Fibroblast of upper back skin (primary cell): ENCODE measurements at places on chromosomes 3 and 15.

GRCh38 chr15:49134683-49135341 lies 20.6 kb downstream of the COPS2 start:
- DNase-seq: peak; percentile 24

- DNase-seq: no peak
Observed at GRCh38 chr3:142429582-142429981, 18.3 kb downstream of the XRN1 start.

DNA sequence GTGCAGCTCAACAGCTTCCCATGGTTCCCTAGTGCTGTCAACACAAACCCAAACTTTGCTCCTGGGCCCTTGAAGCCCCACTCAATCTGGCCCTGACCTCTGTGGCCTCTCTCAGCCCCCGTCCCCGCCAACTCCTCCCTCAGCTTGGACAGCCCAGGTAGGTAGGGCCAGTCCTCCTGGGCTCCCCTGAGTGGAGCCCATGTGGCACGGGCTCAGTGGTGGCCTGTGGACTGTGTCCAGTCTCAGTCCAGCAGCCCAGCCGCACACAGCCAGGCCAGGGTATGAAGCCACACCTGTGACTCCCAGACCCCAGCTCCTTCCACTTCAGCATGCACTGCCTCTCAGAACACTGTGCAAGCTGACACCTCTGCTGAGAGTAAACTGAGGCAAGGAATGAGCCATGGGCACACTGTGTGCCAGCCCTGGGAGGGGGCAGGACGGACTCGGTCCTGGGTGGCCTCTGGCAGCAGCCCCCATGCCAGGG lies 11.5 kb downstream of the PLXND1 start:
- no peak for DNase-seq

DNA sequence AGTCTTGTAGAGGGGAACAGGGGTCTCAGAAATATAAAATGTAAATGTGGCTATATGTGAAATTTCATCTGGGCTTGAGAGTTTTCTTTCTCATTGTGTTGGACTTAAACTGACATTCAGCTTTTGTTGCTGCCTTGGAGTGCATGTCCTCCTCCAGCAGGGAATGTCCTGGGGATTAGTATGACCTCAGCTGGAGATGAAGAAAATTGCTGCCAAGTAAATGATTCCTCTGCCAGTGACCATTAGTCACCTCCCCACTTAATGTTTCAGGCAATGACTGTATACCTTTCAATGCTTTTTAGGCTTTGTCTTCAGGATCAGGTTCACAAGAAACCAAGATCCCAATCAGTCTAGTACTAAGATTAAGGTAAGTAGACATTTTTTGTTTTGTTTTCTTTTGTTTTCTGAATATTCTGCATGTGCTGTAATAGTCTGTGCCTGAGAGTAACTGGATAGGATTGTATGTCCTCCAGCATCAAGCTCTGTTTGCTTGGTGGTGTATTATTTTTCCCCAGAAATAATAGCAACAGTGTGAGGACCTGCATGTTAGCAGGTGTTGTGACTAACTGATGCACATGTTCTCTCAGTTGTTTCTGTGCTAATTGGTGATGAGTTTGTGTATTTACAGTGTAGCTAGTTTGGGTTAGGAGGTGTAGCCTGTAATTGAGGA lies 18.1 kb upstream of the SLC22A13 start:
- peak; percentile 87 for DNase-seq

GRCh38 chr15:100877551-100877950 lies 2.1 kb upstream of the ALDH1A3 start:
- no peak for DNase-seq

GRCh38 chr3:141960731-141961130 lies 84.3 kb downstream of the ATP1B3 start:
- peak; percentile 87 for DNase-seq

DNA sequence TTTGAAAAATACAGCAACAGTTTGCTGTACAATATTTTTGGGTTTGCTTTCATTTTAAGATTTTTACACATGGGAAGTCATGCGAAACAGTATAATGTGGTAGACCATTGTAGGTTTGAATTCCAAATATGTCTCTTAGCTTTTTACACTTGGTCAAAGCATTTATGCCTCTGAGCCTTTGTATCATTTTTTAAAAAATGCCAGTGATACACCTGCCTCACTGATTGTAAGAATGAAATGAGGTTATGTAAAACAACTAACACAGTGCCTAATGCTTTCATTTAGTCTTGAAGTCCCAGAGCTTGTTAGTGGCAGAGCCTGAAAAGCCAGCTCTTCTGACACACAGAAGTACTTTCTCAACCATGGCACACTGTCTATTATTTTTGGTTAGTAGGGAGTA lies 202.0 kb downstream of the UBE2E2 start:
- no peak for DNase-seq

GRCh38 chr3:94076055-94076454 lies 13.2 kb downstream of the NSUN3 start:
- DNase-seq: peak; percentile 60

GRCh38 chr3:124859025-124859424 lies 28.1 kb downstream of the ITGB5 start:
- peak; percentile 88 for DNase-seq

GRCh38 chr3:4581920-4582611 lies 88.9 kb downstream of the ITPR1 start:
- no peak for DNase-seq

GRCh38 chr3:47577583-47578118 lies 1.0 kb downstream of the CSPG5 start:
- no peak for DNase-seq

DNA sequence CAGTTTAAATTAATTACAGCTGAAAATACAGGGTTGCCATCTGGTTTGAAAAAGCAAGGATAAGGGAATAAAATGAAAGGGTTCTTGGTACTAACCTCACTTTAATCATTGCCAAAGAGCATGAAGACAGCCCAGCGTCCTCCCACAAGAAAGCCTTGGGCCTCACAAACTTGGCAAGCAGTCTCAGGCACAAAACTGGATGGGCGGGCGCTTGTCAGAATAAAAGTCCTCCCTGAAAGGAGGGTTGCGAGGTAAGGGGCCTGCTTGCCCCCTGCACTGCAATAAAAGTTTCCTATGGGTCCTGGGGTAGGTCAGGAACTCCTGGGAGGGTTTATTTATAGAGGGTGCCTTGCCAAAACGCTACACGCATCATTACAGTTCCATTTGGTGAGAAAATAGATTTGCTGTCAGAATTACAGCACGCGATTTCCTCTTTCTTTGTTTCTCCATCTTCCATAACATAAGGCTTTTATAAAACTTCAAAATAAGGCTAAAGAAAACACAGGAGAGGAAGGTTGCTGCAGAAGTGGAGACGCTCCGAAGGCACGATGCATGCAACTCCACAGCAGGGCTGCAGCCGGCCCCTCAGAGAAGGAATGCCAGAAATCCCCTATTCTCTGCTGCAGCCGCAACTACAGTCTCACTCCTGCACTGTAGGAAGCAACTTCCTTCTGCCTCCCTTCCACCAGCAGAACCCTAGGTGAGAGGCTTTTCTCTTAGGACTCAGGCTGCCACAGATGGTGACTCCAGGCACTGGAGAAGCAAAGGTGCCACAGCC lies 61.3 kb downstream of the VGLL4 start:
- DNase-seq: peak; percentile 95

DNA sequence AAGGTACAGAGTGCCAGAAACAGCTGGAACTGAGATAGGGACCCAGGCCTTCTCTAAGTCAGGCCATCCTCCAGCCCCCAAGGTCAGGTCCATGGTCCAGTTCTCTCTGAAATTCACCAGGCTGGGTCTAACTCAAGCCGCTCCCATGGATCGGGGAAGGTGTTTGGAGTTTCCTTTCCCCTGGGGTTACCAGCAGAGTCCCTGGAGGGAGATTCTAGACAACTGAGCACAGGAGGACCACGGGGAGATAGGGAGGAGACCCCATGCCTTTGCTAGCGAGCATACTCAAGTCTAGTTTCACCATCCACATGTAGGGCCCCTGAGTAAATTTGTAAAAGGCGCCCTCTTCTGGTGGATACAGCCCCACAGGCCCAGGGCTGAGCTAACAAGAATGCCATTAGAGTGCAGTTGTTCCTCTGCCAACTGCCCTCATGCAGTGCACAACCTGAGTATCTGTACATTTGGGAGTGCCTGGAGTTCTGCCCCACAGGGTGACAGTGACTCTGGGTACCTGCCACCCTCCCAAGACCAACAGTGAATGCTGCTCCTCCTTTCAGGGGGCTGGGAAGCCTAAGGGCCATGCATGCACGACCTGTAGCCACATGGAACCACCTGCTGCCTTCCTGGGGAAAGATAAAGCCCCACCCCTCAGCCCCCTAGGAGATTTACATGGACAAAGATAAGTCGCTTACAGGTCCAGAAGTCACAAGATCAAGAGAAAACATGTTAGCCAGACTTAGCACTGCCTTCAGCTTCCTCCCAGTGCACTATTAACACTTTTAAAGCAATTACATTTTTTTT lies 89.0 kb downstream of the IQSEC1 start:
- peak; percentile 64 for DNase-seq

- DNase-seq: no peak
Observed at GRCh38 chr15:65377105-65377975, 462 bp downstream of the IGDCC3 start.

GRCh38 chr3:12178091-12178820 lies 19.5 kb upstream of the TIMP4 start:
- peak; percentile 71 for DNase-seq

DNA sequence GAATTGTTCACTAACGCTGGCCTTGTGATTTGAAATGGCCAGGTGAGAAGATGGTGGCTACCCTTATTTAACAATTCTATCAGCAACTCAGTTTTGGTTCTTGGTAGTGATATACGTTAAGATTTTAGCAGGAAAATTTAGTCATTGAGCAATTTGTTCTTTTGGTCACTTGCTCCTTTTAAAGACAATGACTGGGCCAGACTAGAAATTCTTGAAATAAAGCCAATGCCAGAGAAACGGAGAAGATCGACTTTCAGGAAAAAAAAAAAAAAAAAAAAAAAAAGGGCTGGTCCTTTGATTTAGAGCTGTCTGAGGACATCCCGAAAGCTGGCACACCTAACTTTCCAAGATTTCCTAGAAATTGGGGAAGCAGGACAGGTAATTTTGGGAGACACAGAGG lies 178.5 kb downstream of the FNDC3B start:
- peak; percentile 41 for DNase-seq
